ENCODE measurements at places on chromosomes 7 and 10. TPM values are rescaled to one million over a fixed set of nuclear protein-coding genes. Genes with fewer than 3 reads are reported as not detected.

Gene PLAU
- polyA plus RNA-seq = 1,190 TPM

Gene PRF1
- polyA plus RNA-seq = not detected

- DNase-seq = no peak
These were observed 108.7 kb upstream of the KMT2C start for GRCh38 chr7:152544481-152544927.

GRCh38 chr10:22230158-22230833 lies 12.5 kb upstream of the EBLN1 start:
- peak; percentile 49 for DNase-seq

DNA sequence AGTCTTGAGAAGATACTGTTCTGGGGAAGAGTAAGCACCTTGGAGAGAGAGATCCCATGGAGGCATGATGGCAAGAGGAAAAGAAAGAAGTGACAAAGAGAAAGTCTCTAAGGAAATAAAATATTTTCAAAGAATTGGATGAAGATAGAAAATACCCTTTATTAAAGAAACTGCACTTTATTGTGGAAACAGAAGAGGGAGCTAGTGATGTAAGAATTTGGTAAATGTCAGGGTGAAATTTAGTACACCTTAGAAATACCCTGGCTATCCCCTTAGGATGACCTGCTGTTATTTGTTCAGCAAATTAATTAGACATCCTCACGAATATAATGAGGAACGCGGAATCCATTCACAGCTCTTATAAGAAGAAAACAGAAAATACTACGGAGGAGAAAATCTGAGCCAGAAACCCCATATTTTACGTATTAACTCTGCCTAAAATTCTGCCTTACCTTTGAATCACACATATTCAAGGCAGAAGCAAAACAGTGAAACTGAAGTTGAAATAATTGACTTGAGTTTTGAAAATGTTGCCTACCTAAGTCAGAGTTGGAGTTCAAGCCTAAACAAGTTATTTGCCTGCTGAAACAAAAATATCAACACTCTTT lies 90.7 kb downstream of the TFPI2 start:
- DNase-seq = peak; percentile 17

GRCh38 chr10:103899312-103899711 lies 18.7 kb downstream of the STN1 start:
- DNase-seq = no peak

DNA sequence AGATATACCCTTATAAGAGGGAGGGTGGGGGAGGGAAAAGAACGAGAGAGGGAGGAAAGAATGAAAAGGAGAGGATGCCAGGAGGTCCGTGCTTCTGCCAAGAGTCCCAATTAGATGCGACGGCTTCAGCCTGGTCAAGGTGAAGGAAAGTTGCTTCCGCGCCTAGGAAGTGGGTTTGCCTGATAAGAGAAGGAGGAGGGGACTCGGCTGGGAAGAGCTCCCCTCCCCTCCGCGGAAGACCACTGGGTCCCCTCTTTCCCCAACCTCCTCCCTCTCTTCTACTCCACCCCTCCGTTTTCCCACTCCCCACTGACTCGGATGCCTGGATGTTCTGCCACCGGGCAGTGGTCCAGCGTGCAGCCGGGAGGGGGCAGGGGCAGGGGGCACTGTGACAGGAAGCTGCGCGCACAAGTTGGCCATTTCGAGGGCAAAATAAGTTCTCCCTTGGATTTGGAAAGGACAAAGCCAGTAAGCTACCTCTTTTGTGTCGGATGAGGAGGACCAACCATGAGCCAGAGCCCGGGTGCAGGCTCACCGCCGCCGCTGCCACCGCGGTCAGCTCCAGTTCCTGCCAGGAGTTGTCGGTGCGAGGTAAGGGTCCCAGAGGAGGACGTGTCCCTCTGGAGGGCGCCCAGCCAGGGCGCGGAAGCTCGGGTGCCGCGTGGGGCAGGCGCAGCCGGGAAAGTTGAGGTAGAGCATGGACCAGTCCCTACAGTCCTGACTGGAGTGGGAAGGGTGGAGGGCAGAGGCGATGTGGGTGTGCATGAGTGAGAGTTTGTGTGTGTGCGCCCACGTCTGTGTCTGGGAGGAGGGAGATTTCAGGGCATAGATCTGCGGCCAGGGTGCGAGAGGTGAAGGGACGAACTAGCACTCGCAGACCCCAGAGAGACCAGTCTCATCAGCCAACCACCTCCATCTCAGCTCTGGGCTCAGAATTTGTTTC lies 844 bp downstream of the GRM3 start:
- DNase-seq = no peak

All from foreskin keratinocyte (primary cell).